ENCODE measurements at places on chromosomes 1 and 21. TPM values are rescaled to one million over a fixed set of nuclear protein-coding genes. Genes with fewer than 3 reads are reported as not detected.

DNA sequence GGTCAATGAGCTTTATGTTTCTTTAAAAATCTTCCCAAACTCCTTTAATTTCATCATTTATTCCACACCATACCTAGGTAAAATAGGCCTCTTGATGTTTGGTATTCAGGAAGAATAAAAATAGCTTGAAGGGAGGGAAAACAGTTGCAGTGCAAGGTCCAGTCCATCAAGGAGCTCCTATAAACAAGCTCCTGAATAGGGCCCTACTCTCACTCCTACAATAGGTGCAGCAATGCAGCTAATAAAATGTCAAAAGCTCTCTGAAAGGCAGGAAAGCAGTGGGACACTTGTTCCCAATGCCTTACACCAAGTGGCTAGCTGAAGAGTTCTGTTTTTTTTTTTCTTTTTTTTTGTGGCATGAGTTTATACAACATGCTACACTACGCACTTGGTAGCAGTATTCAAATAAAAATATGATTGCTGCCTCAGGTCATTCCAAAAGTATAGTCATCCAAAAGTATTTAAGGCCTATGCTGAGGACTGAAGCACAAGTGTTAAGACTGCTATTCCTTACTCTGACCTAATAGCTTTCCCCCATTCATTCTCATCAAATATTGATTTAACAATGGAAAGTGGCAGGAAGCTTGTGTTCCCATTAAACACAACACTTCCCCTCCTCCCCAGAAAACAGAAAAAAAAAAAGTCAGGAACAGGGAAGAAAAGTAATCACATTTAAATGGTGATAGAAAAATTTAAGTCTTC is 9.8 kb downstream of the TEX38 start:
- no peak for DNase-seq

DNA sequence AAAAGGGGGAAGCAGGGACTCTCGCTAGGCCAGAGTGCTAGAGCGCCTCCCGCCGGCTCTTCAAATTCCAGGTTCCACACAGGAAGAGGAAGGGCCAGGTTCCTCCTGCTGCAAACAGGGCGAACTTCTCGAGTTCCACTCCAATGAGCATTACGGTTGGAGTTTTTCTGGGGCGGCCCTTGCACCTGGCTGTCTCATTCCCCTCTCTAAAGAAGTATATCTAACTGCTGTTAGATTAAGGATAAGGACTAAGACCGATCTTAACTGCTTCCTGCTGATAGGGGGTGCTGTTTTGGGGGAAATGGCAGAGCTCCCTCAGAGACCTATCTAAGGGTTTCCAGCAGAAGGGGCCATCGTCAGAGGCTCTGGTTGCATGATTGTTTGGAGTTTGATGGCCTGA is 138.0 kb downstream of the RABGAP1L start:
- DNase-seq: no peak

TUFT1 gene
- total RNA-seq: 3.4 TPM

DNA sequence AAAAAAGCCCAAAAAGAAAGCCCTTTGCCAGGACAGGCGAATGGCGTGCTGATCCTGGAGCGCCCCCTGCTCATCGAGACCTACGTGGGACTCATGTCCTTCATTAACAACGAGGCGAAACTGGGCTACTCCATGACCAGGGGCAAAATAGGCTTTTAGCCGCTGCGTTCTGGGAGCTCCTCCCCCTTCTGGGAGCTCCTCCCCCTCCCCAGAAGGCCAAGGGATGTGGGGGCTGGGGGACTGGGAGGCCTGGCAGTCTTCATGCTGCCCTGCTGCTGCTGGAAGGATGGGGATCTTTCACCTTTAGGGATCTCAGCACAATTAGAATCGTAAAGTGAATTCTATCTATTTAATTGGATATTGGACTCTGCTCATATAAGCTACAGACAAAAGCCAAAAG is 3.6 kb downstream of the TPRG1L start:
- no peak for DNase-seq

GRCh38 chr21:14877581-14878228 is 187.1 kb downstream of the NRIP1 start:
- DNase-seq: no peak

DNA sequence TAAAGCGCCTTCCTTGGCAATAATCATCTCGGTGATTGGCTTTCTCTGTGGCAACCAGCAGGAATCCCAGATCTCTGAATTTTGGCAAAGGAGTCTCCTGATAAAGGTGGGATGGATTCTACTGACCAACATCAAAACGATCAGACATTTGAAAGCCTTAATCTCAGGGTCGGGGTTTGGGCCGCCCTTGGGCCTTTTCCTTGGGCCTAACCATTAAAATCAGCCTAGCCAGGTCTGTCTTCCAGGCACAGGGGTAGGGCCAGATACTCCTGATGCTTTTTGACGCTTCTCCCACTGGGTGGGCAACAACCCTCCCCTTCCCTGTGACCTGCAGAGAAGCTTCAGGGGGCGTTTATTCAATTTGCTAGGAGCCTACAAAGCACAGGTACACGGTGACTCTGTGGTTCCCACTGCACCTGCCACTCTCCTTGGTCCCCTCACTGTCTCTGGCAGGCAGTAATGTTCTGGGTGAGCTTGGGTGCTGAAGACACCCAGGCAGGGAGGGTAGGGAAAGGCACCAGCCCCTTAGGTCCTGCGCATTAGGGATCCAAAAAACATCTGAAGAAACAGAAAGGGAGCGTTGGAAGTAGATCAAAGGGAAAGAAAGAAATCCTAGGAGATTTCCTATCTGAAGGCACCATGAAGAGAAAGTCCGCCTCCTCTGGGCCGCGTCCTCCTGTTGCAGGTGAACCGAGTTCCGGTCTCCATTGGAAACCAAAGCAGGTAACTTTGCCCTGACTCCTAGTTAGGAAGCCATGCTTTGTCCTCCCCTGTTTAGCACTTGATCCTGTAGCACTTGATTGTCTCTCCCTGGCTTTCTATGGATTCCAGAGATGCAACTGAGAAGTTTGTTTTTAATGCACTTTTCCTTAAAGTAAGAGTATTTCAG is 12.3 kb downstream of the RNU1-2 start:
- no peak for DNase-seq

S100A9 gene
- 111 TPM for total RNA-seq

GRCh38 chr1:95098196-95098595 is 19.0 kb upstream of the TLCD4 start:
- DNase-seq: no peak

GRCh38 chr1:180720753-180721152 is 88.9 kb downstream of the XPR1 start:
- no peak for DNase-seq

KCNC4 gene
- total RNA-seq: 4.2 TPM
